Suppressor macrophage treated with lipopolysaccharide for 4 hours (primary cell): ENCODE measurements at places on chromosomes 5 and 9.

DNA sequence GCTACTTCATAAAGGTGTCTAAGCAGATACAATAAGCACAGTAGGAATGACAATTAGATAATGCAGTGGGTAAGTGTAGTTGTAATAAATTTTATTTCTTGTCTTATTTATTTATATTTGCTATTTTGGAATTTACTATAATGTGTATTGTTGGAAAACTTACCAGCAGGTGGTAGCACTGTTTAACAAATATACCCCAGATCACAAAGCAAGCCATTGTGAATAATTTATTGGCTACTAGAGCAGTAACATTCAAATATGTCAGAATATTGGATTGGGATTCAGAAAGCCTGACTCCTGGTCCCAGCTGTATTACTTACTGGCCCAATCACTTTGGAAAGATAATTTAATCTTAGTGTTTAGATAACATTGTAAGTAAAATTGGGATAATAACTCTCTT is 78.0 kb downstream of the ISOC1 start:
- DNase-seq: no peak

DNA sequence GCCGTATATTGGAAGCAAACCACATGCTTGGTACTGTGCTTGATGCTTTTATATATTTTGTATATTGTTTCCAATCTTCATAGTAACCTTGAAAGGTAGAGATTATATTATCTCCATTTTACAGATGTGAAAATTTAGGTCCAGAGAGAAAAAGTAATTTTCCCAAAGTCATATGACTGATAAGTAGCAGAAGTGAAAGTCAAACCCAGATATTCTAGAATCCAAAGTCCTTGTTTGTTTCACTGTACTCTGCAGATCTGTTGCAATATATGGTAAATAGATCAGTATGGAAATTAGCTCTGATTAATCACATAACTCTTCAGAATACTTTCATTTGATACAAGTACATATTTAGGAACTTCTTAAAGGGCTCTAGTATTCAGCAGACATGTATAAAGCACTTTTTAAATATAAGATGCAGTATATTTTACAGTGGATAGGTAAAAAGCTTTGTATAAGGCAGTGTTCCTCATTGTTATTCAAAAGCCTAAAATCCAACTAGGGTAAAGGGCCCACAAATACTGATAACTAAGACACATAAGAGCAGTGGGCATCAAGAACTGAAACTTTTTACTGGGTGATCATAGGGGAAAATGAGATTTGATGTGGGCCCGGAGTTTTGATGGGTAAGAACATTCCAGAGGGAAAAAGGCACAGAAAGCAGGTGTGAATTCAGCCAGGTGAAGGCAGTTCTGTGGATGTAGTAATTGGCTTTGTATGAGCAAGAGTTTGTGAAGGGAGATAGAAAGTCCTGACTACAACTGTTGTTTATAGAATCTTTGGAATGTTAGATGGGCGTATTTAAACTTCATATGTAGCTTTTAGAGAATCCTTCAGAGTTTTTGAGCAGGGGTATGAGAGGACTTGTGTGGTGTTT is 25.0 kb downstream of the NDFIP1 start:
- peak; percentile 71 for DNase-seq

DNA sequence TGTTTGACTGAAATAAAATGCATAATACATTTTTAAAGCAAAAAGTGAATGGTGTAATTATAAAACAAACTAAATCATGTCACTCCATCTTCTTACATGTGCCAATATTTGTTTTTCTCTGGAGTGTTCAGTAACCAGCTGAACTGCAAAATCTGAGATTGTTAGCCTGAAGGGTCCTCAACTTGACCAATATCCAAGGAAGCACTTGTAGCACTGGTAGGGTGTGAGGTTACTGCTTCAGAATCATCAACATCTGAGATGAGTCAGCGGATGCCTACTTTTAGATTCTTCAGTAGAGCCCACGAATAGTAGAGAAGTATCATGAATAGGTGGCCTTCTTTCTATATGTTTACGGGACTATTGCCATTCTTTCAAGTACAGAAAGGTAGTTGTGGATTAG is 226.7 kb downstream of the TLE4 start:
- DNase-seq: no peak

DNA sequence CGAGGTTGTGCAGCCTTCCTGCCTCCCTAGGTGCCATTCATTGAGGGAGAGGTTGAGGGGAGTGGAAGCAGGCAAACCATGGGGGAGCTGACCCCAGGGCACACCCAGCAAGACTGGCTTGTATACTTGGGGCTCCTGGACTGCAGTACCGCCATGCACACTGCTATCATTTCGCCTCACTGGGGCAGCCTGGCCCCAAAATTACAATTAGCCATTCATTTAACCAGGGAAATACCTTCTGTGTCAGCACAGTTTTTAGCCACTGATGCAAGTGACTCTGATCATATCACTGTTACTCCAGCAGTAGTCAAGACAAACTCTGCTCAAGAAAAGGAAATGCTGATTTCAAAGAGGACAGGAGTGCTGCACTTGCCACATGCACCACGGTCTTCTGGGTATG is 109.7 kb downstream of the TRIO start:
- DNase-seq: no peak

DNA sequence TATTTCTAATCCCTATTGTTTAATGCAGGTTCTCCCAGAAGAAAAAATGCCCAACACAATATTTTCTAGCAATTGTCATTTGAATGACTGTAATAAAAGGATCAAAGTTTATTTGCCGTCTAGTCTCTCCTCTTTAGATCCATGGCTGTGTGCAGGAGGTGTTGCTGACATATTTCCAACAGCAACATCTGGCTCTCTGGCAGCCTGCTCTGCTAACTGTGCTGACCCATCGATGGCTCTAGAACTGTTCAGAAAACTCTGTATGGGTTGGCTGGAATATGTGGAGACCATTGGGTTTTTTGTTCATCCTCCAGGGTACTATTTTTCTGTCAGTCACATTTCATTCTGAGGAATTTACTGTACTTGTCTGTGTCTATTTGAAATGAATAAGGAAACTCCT is 202.0 kb upstream of the SLC27A6 start:
- DNase-seq: no peak

GRCh38 chr9:110764006-110764405 is 95.4 kb downstream of the MUSK start:
- no peak for DNase-seq

GRCh38 chr9:138077126-138077525 is 199.5 kb downstream of the CACNA1B start:
- DNase-seq: no peak

- no peak for DNase-seq
Measured at GRCh38 chr5:73654819-73655318, 28.9 kb downstream of the ARHGEF28 start.

DNA sequence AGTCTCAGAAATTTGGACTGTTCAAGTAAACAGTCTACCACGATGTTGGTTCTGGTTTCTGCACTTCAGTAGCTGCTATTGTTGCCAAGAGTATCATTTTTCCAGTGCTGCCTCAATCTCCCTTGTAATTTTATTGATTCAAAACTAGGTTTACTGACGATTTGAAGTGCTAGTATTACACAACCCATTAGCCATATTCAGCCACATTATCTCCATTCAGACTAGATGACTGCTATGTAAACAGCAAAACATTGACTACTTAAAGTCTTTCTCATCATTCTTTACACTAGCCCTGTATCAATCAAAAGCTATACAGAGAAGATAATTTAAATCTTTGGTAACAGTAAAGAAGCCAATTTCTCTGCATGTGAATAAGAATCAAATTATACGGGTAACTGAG is 102.0 kb upstream of the TSLP start:
- DNase-seq: no peak

DNA sequence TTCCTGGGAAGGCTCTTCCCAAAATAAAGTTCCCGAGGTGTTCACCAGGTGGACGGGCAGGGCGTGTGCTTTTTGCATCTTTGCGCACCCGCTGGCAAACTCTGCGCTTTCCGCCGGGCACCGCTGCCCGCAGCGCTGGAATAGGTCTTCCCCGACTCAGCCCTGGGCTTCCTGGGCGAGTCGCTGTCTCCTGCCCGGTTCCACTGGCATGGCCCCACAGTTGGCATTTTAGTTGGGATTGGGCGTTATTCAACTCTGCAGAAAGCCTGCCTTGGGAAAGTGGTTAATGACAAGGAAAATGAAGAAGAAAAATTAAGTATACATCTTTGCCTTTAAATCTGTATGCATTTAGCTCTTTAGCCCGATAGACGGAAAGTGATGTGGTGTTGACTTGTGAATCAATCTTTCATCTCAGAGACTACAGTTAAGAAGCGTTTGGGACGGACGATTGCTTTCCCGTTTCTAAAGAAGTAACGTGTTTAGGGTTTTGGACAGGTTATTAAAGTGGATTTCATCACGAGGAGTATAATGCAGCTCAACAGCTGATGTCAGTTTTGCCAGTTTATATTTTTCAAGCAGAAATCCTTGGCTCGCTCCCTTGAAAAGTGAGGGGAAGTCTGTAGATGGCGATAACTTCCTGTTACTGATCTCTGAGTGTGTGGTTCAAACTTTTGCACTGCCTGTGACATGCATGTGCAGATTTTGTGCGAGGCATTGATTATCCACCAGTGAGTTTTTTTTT is 946 bp downstream of the ADCY2 start:
- DNase-seq: no peak

- no peak for DNase-seq
Measured at GRCh38 chr9:129007035-129007765, 20.9 kb downstream of the SH3GLB2 start.

- DNase-seq: no peak
Measured at GRCh38 chr5:138111937-138112336, 27.3 kb downstream of the NME5 start.

DNA sequence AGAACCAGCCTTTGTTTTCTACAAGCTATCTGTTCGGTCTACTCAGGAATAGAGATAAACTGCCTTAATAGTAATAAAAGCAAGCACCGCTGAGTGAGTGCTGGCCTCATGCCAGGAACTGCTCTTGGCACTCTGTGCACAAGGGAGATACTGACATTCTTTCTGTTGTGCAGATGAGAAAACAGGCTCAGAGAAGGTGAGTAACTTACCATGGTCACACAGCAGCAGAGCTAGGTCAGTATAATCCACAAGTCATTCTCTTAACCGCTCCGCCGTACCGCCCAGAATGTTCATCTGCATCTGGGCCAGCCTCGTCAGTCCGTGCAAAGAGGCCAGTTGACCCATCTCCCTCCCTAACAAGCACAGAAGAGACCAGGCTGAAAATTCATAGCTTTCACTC is 27.4 kb downstream of the QRFP start:
- DNase-seq: no peak

DNA sequence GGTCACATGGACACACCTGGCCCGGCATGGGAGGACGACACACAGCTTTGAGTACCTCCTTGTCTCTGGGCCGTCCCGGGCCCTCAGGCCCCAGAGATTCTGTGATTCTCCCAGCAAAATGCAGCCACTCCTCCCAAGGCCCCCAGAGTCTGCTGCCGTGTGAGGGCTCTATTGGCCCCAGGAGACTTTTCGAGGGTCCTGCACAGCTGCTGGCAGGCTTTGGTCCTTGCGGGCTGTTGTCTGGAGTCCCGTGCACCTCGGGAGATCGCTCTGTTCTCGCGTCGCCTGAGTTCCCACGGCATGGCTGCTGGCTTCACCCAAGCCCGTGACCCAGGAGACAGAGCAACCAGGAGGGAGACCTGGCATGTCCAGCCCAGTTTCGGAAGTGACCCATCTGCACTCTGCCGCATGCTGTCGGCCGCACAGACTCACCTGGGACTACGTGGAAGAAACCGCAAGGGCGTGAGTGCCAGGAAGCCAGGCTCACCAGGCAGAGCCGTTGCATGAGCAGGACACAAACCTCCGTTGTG is 46.8 kb upstream of the NKD2 start:
- DNase-seq: no peak

DNA sequence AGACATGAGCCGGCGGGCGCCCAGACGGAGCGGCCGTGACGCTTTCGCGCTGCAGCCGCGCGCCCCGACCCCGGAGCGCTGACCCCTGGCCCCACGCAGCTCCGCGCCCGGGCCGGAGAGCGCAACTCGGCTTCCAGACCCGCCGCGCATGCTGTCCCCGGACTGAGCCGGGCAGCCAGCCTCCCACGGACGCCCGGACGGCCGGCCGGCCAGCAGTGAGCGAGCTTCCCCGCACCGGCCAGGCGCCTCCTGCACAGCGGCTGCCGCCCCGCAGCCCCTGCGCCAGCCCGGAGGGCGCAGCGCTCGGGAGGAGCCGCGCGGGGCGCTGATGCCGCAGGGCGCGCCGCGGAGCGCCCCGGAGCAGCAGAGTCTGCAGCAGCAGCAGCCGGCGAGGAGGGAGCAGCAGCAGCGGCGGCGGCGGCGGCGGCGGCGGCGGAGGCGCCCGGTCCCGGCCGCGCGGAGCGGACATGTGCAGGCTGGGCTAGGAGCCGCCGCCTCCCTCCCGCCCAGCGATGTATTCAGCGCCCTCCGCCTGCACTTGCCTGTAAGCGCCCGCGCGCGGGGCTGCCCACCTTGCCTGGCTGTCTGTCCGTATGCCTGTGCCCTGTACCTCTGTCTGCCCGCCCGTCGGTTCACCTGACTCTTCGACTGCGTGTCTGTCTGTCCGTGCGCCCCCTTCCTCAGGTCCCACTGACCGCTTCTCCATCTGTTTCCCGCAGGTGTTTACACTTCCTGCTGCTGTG is 412 bp downstream of the FGF18 start:
- peak; percentile 37 for DNase-seq

DNA sequence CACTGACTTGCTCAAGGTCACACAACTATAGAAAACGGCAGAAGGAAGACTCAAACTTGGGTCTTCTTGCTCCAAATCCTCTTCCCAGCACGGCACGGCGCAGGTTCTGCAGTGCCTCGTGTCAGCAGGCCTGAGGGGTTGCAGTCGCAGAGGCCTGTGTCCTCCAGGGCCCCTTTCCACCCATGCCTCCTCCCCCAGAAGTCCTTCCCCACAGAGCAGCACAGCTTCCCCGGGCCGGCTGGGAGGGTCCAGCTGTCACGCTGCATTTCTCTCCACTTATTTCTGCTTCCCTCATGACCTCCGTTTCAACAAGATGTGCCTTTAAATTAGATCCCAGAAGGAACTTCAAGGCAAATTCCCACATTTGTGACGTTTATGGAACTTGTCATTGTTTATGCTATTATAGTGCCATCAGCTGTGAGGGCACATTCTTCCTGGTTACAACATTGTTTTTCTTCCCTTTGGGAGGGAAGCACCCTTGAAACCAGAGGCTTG is 148.4 kb downstream of the C5orf15 start:
- DNase-seq: peak; percentile 5

DNA sequence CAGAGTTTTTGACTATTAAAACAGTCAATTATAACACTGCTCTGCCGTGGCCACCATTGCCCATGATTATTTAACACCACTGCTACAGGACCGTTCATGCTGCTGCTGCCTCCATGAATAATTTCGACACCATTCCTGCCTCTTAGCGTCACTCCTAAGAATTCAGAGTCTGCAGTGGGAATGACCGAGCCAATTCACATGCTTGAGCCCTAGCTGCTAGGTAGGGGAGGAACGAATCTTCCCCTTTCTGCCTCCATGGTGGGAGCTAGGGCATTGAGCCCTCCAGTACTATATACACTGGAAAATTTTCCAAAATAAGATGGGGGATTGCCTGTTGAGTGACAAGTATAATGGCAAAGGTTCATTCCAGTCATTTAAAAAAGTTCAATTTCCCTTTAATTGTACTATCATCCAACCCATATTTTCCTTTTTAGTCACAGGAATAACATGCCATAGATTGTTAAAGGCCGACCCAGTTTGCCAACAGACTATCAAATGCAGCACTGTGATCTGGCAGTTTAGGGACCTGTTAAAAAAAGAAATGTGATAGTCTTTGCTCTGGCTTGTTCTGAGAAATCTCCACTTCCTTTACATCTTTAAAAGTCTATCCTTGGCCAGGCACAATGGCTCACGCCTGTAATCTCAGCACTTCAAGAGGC is 13.5 kb upstream of the B4GALT1 start:
- no peak for DNase-seq

GRCh38 chr5:151153300-151153699 is 4.3 kb downstream of the ANXA6 start:
- no peak for DNase-seq
